Activated CD4-positive, alpha-beta T cell treated with anti-CD3 and anti-CD28 coated beads, Interleukin-2, Interleukin-6, amounts not matched to agents 100 ng/mL and 50 ng/mL, durations not matched to agents 16 hours and 8 hours (primary cell): ENCODE measurements at places on chromosomes 11 and 22.

DNA sequence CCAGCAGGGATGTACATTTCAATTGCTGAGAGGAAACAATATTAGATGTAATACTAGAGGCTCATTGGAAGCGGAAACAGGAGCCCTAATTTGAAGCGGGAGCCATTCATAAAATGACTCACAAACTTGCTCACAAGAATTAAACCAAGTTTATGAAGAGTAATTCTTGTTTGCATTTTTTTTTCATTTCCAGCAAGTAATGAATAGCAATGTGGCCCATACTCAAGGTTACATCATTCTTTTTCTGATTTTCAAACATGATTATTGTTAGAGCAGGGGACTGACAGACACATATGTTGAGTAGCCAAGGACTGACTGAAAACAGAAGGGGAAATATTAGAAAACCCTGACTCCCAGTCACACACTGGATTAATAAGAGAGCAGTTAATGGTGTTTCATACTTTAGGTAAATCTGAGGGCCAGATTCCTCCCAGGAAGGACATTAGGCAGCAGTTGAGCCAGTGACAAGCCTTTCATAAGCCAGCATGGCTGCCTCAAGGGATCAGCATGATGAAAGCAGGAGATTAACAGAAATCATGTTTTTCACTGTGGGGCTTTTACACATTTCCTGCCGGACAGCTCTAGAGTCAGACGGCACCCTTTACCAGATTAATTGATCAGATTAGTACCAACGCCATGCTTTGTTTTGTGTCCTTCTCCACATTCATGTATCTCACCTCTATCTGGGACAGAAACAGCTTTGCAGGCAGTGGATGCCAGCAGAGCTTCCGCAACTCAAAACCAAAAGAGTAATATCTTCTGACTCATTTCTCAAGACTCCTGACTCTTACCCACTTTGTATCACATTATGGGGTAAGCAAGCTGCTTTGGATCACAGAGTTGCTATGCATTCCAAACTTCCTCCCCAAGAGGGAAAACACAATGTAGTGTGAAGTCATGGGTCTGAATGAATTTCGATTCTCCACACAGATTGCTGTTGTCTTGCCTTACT, 831.6 kb downstream of the KCNA4 start:
- no peak for DNase-seq

- DNase-seq, result no peak
Observed at GRCh38 chr11:59009661-59010060, 70.4 kb downstream of the GLYATL1 start.

DNA sequence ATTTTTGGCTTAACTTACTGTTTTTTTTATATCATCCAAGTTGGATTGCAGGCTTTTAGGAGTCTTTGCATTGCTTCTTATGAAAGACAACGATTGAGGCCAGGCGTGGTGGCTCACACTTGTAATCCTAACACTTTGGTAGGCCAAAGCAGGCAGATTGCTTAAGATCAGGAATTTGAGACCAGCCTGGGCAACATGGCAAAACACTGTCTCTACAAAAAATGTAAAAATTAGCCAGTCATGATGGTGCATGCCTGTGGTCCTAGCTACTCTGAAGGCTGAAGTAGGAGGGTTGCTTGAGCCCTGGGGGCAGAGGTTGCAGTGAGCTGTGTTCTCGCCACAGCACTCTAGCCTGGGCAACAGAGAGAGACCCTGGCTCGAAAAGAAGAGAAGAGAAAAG, 56.6 kb downstream of the BID start:
- no peak for DNase-seq

- DNase-seq, result no peak
Observed at GRCh38 chr11:132623511-132623910, 908.8 kb downstream of the OPCML start.

DNA sequence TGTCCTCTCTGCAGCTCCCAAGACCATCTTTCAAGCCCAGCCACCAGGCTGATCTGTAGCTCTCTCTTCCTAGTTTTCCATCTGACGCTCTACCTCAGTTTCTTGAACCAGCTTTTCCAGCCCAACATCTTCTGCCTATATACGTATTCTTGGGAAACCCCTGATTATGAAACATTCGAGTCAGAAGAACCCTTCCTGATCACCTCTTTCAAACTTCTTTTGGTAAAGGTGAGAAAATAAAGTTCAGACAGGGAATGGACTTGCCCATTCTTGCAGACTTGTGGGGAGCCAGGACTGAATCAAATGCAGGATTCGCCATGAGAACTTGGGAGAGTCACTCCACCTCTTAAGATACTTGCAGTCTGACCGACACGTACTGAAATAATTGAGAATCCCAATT, 169.5 kb upstream of the NARS2 start:
- no peak for DNase-seq

DNA sequence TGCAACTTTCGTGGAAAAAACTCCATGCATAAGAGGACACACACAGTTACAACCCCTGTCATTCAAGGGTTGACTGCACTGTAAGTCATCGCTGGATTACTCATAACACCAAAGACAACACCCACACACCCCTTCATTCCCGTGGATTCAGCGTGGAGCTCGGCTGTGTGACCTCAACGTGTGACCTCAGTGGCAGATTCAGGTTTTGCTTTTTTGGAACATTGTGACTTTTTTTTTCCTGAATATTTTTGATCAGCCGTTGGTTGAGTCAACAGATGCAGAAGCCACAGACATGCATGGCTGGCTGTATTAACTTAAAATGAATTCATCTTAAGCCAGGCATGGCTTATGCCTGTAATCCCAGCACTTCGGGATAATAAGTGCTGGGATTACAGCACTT, 19.7 kb upstream of the MUC5AC start:
- no peak for DNase-seq

DNA sequence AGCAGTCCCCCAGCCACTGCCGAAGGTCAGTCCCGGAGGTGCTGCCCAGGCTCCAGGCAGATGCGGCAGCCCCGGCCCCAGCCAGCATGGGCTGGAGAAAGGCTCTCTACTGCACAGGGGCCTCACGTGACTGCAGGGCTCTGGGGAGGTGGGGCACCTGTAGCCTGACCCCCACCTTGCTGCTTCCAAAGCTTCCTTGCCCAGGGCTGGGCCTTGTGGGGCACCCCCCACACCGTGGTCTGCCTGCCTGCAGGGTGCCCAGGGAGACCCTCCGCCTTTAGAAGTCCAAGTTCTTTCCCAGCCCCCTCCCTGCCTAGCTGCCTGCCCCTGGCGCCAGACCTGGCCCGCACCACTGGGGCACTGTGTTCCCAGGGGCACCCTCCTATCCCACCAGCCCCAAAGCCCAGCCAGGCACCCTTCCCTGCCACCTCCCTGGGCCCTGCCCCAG, 28.4 kb upstream of the TXNRD2 start:
- DNase-seq, result no peak

GRCh38 chr11:118142081-118142480, 10.5 kb downstream of the SCN4B start:
- DNase-seq, result no peak

DNA sequence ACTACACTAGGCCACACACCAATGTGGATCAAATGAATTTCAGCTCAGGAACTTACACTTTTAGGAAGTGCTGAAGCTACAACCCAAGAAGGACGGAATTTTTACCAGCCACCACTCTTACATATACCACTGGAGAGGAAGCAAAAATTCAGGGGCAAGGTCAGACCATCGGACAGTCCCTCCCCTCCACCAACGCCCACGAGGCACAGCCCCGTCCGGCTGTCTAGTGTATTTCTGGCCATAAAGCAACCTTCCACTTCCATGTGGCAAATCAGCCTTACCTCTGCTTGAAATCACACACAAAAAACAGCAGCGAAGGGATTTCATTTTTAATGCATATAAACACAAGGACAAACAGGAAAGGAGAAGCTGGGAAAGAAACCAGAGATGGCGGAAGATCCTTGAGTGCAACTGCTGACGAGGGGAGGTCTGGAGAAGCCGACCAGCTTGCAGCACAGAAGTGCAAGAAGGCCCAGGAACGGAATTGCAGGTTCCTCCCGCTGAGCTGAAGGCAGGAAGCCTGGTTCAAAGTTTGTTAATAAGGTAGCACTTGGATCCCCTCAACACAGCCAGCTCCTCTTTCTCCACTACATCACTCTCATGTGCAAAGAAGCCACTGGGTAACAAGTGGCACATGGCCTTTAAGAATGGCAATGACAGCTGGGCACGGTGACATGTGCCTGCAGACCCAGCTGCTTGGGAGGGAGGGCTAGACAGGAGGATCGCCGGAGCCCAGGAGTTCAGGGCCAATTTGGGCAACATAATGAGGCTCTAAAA, 71.5 kb downstream of the SHANK2 start:
- DNase-seq, result no peak

DNA sequence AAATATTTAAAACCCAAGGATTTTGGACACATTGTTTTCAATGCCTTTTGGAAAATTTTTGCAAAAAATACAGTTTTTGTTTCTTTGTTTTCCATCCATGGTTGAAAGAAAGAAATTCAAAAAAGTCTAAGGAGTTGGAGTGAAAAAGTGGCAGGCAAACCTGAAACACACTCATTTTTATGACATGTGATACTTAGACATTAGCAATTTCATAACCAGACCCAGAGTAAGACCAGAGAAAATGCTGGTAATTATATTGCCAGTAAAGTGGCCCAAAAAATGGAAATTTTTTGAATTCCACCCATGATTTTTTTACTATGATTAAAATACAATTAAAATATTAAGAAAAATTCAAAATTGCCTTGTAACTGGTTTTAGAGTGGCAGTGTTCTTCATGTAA, 128.2 kb downstream of the SLC17A6 start:
- DNase-seq, result no peak

DNA sequence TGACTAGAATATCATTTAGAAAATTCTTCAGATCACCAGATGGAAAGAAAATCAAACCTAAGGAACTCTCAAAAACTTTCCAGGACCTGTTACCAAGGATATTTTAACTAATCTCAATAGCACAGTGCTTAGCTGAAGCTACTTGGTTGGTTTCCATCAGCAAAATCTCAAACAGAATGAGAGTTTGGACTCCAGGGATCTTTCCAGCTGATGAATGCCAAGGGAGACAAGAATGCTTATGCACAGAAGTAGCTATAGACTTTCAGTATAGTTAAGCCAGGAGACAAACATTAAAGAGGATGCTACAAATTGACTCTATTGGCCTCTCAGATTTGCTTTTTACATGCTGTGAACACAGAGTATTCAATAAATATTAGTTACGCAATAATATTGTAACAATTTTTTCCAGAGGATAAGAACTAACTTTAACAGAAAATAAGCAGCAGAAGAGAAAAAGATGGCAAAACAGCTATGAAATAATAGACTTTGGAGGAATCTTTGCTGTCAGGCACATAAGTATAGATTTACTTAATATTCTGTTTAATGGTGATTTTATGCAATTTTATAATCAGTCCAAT, 331.4 kb downstream of the DLG2 start:
- DNase-seq, result no peak

GRCh38 chr11:122365610-122366360, 249.8 kb upstream of the BLID start:
- DNase-seq, result no peak

GRCh38 chr22:30326706-30327362, at the start of gene TBC1D10A:
Gene TBC1D10A, minus strand, starts transcription at chr22:30326941. Its CDS starts 60 bp downstream, at chr22:30326881.
- DNase-seq, result peak; percentile 97

DNA sequence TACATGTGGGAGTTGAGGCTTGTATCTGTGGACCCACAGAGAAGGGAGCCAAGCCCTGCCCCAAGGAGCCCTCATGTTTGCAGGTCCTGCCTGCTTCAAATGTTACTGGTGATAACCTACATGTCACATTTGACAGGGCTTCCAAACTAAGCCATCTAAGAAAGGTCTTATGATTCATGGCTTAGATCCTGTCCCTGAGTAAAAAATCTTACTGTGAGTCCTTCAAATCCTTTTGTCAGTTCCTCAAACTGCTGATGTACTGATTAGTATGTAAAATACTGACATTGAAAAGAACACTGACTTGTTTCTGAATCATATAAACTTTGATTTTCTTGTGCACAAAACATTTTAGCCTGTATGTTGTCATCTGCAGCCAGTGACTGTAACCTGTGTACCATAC, 1.0 kb upstream of the PANX1 start:
- DNase-seq, result no peak

DNA sequence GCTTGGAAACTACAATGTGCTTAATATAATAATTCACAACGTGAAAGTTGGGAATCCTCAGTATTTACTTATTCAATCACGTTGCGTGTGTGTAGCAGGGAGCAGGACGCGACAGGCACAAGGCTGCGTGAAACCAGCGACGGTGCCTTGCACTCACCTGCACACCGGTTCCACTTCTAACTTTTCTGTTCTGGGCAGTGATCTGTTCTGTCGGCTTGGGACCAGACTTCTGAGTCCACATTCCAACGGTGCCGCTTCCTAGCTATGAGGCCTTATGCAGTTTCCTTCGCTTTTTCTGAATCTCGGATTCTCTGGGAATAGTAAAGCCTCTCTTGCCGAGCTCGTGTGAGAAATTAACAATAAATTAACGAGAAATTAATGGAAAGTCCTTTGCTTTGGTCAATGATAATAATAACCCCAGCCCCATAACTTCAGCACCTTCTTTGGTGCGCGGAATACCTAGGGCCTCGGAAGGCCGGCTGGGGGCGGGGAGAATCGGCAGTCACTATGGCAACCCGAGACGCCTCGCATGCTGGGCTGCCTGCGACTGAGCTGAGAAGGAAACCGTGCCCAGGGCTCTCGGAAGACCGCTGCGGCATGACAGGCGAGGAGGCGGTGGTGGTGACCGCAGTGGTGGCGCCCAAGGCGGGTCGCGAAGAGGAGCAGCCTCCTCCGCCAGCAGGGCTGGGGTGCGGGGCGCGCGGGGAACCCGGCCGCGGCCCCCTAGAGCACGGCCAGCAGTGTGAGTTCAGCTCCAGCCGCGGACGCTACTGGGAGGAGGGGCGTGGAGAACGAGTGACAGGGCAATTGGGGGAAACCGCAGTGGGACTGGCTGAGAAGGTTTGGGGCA, at the start of gene C11orf97:
Gene C11orf97 (plus strand): TSS at position 530 of the 850 bp plus-strand sequence. CDS start 68 bp downstream, at position 598.
- peak; percentile 57 for DNase-seq

DNA sequence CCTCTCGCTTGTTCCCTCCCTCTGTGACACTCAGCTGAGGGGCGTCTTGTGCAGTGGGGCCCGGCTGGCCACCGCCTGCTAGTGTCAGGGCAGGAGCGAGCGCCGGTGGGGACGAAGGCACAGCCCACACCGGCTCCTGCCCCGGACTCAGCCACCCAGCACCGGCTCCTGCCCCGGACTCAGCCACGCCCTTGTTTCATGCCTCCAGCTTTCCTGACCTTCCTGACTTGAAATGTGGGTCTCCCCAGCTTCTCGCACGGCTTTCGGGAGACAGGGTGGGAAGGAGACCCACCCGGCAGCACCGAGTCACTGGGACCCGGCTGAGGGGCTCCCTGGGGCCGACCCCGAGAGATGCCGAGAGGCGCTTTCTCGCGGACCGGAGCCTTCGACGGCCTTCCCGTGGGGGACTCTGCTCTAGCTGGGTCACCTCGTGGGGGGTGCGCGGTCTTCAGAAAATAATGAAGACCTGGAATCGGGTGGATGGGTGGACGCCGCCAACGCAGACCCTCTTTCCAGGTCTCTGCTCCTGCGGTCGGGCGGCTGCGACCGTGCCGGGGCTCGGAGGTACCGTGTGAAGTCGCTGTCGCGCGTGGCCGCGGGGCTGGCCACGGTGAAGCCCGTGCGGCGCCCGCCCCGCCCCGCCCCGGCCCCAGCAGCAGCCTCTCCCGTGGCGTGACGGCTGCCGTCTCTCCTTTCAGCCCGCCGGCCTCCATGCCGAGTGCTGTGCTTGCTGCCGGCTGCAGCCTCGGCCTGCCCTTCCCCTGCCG, 10.2 kb downstream of the GLB1L2 start:
- no peak for DNase-seq

GRCh38 chr11:96205460-96205809, 137.6 kb downstream of the MAML2 start:
- peak; percentile 44 for DNase-seq

- no peak for DNase-seq
Observed at GRCh38 chr11:75403037-75403436, 3.7 kb downstream of the RPS3 start.

GRCh38 chr22:37051391-37052385, at the start of gene KCTD17:
Gene KCTD17, plus strand, starts transcription at chr22:37051742. Its CDS starts 19 bp downstream, at chr22:37051761.
- peak; percentile 89 for DNase-seq
